ENCODE measurements at places on chromosomes 1 and 21.

DNA sequence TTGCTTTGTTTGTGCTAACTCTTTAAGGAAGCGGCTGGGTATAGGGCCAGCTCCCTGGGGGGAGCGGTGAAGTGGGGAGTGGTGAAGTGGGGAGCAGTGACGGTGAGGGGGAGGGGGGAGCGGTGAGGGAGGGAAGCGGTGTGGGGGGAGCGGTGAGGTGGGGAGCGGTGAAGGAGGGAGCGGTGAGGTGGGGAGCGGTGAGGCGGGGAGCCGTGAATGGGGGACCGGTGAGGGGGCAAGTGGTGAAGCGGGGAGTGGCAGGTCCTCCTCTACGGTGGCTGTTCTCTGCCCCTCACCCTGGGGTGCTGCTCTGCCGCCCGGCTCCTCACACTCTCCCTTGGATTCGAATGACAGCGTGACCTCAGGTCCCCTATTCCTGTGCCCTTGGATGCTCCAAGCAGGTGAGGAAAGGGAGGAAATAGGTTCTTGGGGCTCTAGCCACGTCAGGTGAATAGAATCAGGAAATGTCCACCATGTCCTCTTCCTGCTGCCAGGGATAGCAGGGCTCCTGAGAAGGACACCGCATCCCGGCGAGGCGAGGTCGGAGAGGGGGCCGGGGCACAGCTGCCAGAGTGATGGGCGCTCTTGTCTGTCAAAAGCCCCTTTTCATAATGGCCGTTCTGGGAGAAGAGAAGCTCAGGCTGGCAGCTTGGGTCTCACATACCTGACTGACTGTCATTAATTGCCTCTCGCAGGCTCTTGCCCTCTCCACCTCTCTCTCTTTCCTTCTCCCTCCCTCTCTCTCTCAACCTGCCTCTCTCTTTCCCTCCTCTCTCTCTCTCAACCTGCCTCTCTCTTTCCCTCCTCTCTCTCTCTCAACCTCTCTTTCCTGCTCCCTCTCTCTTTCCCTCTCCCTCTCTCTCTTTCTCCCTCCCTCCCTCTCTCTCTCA lies 134.2 kb downstream of the PGBD5 start:
- DNase-seq: no peak

- DNase-seq: no peak
Observed at GRCh38 chr1:66305927-66306326, 228.0 kb upstream of the SGIP1 start.

GRCh38 chr1:113401067-113401466 lies 10.8 kb downstream of the MAGI3 start:
- no peak for DNase-seq

- DNase-seq: no peak
Observed at GRCh38 chr1:61289232-61290098, 207.1 kb downstream of the NFIA start.

DNA sequence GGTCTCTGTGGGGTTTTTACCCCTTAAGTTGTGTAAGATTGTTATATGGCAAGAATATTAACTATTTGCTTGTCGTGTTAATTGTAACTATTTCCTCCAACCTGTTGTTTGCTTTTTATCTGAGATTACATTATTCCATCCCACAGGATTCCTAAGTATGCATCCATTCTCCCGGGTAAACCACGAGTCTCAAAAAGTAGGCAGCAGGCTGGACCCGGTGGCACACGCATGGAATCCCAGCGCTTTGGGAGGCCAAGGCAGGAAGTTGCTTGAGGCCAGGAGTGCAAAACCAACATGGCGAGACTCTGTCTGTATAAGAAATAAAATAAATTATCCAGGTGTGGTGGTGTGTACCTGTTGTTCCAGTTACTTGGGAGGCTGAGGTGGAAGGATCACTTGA lies 12.6 kb upstream of the RSPO1 start:
- no peak for DNase-seq

- no peak for DNase-seq
Observed at GRCh38 chr21:34941162-34941561, 107.9 kb downstream of the RUNX1 start.

DNA sequence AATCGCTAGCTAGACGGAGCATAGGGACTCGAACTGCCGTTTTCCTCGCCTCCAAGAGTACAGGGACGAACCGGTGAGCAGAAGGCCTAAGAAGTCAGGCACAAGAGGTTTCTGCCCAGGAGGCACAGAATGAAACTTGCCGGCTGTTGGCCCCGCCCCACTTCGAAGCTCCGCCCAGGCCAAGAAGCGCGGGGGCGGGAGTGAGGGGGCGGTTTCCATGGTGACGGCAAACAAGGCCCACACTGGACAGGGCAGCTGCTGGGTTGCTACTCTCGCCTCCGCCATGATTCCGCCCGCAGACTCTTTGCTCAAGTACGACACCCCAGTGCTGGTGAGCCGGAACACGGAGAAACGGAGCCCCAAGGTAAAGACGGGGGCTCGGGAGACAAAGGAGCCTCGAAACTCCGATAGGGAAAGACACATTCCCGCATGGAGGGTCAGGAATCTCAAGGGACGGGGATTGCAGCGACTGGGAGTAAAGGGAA lies at the start of gene DNALI1:
Gene DNALI1 (plus strand): TSS at position 229 of the 485 bp plus-strand sequence. CDS start 55 bp downstream, at position 284.
- no peak for DNase-seq
